ENCODE measurements at places on chromosomes 2 and 18.

GRCh38 chr2:46352621-46353020 lies 55.4 kb downstream of the EPAS1 start:
- DNase-seq: no peak

- no peak for DNase-seq
These were observed 57.1 kb downstream of the TRIB2 start for GRCh38 chr2:12773586-12774394.

DNA sequence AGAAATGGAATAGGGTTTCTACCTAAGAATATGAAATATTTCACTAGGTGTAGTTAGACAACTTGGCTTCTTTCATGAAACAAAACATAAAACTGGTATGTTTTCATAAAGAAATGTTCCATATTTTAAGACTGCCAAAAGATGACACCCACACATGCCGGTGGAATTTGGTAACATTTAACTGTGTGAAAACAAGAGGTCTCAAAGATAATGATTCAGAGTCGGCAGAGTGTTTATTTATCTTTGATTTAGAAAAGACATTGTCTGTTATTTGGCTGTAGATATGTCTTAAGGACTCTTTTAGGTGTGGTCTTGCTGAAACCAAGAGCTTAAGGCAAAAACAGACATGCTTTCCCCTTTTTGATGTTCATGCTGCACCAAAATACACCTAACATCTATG lies 63.5 kb upstream of the FN1 start:
- no peak for DNase-seq

DNA sequence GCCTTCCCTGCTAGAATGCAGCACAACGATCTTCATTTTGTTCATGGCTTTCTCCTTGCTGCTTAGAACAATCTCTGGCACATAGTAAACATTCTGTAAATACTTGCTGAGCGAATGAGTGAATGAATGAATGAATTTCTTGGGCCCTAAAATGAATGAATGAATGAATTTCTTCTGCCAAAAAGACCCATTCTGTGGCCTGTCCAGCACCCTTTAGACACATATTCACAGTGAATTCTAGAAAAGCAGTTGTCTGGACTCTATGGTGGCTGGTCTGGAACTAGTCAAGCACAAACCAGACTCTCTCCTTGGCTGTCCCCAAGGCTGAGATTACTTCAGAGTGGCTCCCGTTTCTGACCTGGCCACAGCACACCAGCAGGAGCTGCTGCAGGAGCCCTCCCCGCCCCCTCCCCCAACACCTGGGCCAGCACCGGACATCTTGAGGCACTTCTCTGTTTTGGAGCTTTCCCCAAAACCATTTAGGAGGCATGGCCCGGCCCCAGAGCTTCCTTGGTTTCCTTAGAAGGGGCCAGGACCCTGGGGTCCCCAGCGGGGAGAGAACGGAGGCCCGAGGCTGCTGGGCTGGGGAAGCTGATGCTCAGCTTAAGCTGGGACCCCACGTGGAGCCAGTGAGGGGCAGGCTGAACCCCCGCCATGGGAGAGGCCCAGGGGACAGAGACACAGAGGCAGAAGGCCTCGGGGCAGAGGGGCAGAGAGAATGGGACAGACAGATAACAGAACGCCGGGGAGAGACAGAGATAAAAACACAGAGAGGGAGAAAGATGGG lies 159.0 kb downstream of the ZFP36L2 start:
- DNase-seq: no peak

DNA sequence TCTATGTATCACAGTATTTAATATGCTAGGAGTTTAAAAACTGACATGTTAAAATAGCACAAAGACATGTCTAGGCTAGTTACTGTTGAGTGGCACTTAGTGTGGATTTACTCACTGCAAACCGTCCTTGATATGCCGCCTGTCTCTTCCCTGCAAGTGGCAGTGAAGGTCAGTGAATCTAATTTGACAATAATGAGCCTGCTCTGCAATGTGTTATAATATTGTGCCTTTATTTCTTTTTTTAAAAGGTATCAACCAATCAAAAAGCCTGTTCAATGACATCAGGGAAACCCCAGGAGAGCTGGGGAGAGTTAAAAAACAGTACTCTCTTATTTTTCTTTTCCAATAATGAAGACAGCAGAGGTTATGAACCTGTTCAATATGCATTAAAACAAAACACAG lies 384.1 kb downstream of the ERBB4 start:
- DNase-seq: no peak

- no peak for DNase-seq
These were observed 196.1 kb downstream of the AGPS start for GRCh38 chr2:177588671-177589070.

DNA sequence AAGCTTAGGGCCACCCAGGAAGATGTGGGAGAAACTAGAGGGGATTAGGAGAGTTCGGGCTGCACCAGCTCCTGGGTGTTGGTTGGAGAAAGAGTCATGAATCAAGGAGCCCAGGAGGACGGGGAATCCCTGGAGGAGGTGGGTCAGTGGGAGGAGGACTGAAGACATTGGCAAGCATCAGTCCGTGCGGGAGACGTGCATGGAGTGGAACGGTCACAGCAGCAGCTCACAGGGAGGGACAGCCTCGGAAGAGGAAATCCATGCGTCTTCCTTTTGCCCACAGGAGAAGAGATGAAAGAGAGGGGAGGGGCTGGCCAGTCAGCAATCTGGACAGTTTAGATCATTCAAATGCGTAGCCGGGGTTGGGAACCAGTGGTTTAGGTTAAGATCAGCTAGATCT lies 178.6 kb downstream of the GBX2 start:
- DNase-seq: no peak
